ENCODE measurements at places on chromosomes 12 and 14. TPM values are rescaled to one million over a fixed set of nuclear protein-coding genes. Genes with fewer than 3 reads are reported as not detected.

DNA sequence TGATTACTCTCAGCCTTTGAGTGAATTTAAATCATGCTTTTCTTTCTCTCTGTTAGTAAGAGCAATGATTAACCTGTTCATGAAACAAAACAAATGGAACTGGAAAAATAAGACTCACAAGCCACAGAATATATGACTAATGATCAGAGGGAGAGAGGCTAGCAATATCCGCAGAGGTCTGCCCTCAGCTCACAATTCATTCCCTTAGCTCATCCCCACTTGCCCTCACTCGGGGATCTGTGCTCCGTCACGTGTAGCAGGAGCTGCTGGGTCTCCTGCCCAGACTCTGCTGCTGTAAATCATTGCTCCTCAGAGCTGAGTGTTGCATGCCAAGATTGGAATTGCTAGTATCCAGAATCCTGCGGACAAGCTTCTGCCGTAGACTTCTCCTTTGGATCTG, 53.1 kb upstream of the GNG2 start:
- DNase-seq, result peak; percentile 57

- no peak for DNase-seq
Measured at GRCh38 chr12:226401-226800, 12.4 kb upstream of the SLC6A12 start.

- peak; percentile 73 for DNase-seq
Measured at GRCh38 chr14:98906123-98906995, 365.6 kb downstream of the BCL11B start.

Gene GMPR2
- total RNA-seq, result 85.6 TPM
